HL-60 (cell line): ENCODE measurements at places on chromosomes 7 and 10.

- peak; percentile 72 for DNase-seq
Measured at GRCh38 chr7:16668049-16668858, 22.3 kb downstream of the BZW2 start.

GRCh38 chr10:133199992-133200611 is 29.9 kb upstream of the UTF1 start:
- no peak for DNase-seq

DNA sequence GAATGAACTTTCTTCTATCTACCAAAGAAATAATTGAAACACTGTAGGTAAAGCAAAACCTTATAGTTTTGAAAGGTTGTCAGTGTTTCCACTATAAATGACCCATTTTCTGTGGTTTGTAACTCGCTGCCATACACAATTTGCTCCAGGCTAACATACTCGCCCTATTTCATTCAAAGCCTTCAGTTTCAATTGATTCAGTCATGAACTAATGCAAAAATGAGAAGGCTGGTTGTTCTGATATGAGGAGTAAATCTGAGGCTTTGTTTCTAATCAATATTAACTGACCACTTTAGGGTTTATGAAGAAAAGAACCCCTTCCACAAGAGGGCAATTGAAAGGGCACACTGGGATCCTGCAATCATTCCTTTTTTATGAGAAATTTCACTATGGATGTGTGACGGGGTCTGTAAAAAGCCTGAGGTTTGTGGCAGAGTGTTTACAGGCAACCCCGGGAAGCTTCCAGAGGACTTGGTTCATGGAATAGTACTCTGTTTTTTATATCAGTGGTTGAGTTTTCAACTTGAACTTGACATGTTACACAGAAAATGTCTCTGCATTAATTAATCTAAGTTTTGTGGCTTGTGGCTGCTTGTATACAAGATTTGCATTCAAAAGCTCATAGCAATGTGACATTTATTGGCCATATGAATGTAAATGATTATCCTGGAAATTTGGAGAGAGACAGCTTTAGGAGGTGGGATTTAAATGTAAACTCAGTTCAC is 133.2 kb downstream of the NRP1 start:
- DNase-seq, result no peak

DNA sequence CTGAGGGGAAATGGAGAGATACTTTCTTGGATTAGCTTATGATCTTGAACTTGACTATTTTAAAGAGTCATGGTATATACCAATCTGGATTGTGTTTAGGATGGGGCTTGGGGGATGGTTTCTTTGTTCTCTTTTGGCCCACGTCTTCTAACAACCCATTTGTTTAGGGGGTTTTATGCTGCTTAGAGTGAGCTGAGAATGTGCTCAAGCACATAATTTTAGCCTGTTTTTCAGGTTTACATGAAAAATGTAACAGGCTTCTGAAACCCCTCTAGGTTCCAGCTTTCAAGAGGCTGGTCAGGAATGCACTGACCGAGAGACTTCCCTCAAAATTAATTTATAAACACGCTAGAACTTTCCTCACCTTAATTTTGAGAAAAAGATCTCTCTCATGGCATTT is 94.3 kb downstream of the AUTS2 start:
- DNase-seq, result no peak
